ENCODE measurements at places on chromosomes 12 and 14.
A peak's percentile ranks its signal among the peaks of the same experiment; 100 is the strongest.

DNA sequence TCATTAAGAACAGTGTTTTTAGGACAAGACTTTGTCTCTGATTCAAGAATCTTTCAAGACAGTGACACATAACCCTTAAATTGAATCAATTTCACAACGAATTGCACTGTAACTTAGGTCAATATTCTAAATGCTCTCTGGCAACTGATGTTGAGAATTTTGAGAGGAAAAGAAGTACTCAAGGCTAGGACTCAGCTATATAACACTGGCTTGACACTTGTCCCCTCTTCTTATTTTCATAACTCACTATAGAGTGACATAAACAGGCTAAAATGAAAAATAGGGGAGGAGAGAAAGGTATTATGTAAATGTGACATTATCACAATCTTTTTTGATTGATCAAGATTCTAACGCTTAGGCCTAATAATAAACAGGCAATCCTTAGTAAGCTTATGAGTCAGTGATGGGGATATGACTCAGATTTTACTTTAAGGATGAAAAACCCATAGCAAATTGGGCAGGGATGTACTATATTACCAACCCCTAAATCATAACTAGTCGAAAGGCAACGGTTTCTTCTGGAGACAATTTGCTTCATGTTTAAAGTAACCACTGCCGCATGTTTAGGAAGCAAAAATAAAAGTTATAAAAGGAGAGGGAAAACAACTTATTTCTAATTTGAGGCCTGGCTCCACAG is 10.9 kb downstream of the BTG1 start:
- DNase-seq, result no peak

DNA sequence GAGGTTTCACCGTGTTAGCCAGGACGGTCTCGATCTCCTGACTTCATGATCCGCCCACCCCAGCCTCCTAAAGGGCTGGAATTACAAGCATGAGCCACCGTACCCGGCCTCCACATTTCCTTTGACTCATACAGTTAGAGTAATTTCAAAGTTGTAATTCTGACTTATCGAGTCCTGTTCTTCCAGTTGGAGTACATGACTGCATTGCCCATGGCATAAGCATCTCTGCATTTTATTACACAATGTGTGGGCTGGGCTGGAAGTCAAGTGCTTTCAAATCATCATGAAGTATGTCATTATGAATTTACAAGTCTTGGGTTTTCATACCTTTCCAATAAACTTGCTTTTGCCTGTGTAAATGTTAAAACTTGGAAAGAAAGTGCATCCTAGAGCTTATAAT is 1295.7 kb upstream of the FLRT2 start:
- no peak for DNase-seq

DNA sequence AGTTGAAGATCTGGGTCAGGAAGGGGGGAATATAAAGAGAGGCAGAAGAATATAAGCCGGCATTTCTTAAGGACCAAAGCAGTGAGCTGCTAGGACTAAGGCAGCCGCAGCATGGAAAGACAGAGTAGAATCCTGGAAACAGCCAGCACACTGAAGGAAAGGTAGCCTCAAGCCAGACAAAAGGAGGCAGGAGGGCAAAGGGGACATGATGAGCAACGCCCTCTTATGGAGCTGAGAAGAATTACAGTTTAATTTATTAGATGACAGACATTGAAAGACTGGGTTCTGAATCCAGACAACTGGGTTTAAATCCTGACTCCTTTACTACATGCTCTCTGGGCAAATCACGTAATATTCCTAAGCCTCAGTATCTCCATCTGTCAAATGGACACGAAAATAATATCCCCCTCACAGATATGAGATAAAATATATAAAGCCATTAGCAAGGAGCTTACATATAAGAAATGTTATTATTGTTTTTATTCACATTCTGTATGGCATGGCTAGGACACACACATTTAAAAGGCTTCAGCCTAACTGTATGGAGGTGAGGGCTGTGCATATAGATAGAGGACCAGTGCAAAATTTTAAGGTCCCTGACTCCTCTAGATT is 8.1 kb upstream of the PCED1B start:
- DNase-seq, result no peak

- DNase-seq, result no peak
Measured at GRCh38 chr12:92063641-92064040, 82.0 kb downstream of the BTG1 start.

DNA sequence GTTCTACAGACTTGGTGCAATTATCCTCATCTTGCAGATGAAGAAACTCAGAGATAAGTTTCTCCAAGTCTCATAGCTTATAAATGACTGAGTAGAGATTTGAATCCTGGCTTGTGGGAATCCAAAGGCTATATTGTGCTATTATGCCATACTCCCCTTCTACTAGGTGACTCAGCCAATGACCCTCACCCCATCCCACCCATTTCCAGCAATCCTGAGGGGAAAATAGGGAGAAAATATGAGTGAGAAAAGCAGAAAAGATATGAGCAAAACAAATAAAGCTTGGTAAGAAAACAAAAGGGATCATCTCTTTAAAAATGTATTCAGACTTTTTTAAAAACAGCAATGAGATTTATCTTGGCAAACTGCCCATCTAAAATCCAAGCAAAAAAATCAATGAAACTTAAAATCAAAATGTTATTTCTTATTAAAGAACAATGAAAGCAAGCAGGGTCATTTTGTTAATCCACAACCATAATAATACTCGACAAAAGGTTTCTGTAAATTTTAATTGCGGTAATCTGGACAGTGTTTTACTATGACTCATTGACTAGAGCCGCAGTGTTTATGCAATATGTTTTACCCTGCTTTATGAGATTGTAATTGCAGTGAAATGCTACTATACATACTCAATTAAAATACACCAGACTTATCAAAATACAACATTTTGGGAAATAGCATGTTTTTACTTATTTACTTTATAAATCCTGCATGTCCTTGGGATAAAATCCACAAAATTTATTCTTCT is 13.1 kb upstream of the LGR5 start:
- no peak for DNase-seq

- DNase-seq, result no peak
Measured at GRCh38 chr14:23555533-23555881, 564 bp upstream of the THTPA start.

DNA sequence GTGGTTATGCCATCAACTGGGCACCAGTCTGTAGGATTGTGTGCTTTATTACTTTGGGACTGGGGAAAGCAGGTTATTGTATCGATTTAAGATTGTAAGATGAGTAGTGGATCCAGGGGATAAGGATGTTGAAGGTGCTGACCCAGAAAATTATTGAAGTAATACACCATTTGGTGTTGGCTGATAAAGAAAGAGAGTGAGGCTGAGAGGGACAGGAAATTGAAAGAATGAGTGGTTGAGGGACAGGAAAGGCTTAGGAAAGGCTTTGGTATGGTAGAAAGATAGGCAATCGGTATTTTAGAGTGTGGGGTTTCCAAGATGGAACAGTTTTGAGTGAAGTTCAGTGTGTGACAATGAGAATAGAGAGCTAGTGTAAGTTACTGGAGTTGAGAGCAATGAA is 12.3 kb downstream of the PPHLN1 start:
- DNase-seq, result no peak

GRCh38 chr14:49420201-49420600 is 166.0 kb downstream of the RPS29 start:
- no peak for DNase-seq

- DNase-seq, result no peak
Measured at GRCh38 chr12:43284486-43285158, 267.4 kb downstream of the ADAMTS20 start.

- no peak for DNase-seq
Measured at GRCh38 chr12:132493482-132494178, 3.7 kb downstream of the FBRSL1 start.

DNA sequence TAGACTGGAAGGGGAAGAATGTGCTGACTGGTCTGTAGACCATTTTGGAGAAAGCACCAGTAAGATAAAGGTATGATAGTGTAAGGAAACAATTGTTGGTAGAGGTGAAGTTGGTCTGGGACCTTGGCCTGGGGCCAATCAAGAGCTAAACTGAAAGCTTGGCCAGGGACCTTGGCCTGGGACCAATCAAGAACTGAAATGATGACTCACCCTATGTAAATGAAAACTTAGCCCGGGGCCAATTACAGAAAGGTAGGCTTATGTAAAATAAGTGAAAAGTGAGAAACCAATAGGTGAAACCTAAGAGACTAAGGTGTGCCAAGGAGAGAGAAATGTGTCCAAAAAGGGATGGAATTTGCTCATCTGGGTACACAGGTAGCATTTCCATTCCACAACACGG is 776.0 kb downstream of the C12orf50 start:
- no peak for DNase-seq

GRCh38 chr12:75900781-75901254 is 130.8 kb downstream of the PHLDA1 start:
- no peak for DNase-seq

DNA sequence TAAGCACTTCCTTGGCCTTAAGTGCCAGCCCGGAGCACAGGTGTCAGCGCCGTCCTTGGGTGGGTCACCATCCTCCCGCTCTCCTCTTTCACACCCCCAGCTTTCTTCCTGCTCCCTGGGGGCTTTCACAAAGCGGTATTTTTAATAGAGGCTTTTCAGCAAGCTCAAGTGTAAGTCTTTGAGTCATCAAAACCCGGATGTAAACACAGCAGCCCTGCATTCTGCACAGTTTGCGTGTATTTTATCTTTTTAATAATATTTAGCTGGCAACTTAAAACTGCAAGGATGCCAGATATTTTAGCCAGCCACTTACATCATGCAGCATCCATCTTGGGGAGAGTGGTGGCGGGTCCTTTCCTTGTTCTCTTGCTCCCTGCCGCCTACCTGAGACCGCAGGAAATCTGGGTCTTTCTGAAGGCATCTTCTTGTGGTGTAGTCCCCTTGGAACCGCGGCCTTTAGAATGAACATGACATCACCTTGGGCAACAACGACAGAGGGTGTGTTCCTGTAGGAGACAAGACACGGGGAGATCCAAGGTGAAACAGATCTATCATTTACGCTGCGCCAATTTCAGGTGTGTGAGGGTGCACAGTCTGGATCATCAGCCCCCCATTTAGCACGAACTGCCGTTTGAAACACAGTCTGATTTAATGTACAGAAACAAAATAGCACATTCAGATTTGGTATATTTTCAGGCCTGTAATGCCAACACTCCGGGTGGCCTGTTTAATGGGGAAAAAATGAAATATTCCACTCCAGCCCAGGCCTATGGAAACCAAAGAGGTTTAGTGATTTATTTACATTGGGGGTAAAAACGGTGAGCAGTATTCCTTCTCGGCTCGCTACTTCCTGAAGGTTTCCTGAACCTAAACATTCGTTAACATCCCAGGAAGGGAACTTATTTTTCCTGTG is 12.5 kb upstream of the IRF2BPL start:
- DNase-seq, result peak; percentile 18
